Effector memory CD8-positive, alpha-beta T cell (primary cell): ENCODE measurements at places on chromosomes 12 and 14.

GRCh38 chr12:104010121-104010520, 39.9 kb downstream of the GLT8D2 start:
- no peak for DNase-seq

- DNase-seq = no peak
Observed at GRCh38 chr12:23834076-23834475, 115.4 kb downstream of the SOX5 start.

- DNase-seq = no peak
Observed at GRCh38 chr12:108702595-108703320, 28.6 kb downstream of the CORO1C start.

DNA sequence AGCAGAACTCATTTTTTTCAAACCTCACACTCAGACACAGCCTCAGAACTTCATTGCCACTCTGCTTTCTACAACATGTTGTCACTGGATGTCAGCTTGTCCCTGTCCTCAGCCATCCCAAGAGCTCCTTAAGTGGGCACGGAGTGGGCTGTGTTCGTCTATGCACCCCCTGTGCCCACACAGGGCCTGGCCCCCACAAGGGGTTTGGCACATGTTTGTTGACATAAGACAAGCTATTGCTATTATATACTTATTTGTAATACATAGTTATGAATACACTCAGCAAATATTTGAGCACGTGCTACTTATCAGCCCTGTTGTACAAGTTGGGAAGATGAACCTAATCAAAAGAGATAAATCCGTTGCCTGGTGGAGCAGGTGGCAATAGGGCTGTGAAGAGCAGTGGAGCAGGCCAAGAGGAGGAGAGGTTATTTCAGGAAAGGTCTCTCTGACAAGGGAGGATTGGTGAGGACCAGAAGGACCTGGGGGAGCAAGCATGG, 4.3 kb upstream of the BDKRB1 start:
- no peak for DNase-seq

GRCh38 chr12:84763107-84763506, 149.5 kb downstream of the SLC6A15 start:
- no peak for DNase-seq

DNA sequence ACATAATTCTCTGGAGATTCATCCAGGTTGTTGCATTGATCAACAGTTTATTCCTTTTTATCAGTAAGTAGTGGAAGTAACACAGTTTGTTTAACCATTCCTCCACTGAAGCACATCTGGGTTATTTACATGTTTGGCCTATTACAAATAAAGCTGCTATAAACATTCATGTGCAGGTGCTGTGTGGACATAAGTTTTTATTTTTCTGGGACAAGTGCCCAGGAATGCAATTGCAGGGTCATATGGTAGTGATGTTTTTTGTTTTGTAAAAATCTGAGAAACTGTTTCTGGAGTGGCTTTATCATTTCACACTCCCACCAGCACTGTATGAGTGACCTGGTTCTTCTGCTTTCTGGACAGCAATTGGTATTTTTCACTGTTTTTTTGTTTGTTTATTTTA, 505.4 kb downstream of the CCER1 start:
- DNase-seq = no peak

- DNase-seq = no peak
Observed at GRCh38 chr12:152440-152839, 61.5 kb downstream of the SLC6A12 start.

DNA sequence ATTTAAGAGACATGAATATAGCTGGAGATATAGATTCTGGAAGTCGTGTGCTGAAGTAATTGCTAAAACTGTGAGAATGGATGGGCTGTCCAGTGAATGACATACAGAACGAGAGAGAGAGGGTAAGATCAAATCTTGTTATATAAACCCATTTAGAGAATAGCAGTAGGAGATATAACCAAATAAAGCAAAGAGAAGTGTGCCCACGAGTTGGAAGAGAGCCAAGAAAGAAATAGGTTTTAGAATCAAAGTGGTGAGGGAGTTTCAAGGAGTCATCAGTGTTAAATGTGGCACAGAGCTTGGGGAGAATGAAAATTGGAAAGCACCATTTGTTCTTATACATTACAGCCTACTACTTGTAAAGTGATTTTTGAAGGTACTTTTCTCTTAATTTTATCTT, 19.2 kb downstream of the TOGARAM1 start:
- DNase-seq = no peak
